ENCODE measurements at places on chromosomes 13 and 19.
A peak's percentile ranks its signal among the peaks of the same experiment; 100 is the strongest.

GRCh38 chr19:17528610-17529009, 17.2 kb downstream of the PGLS start:
- H3K27ac ChIP-seq: no peak overlapping the region
- H3K36me3 ChIP-seq: no peaks in the 10 kb centered on the region
- H3K4me3 ChIP-seq: no peak overlapping the region
- peaks cover 7% of the 10 kb centered on the region for H3K27me3 ChIP-seq

DNA sequence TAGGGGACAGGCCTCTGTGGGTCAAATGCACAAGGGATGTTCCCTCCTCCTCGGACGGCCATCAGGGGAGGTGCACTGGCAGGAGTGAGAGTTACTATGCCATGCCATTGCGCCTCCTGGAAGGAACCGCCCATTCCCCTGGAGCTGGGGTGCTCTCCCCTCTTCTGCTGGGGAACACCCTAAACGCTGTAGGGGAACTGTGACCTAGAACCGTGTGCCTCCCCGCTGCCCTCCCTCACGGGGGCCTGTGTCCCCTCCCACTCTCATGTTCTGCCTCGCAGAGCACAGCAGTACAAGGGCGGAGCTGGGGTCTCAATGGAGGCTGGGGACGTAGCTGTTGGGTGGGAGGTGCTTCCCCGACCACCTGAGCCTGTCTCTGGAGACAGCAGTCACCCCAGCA, 17.2 kb upstream of the CRTC1 start:
- peak overlapping the region; percentile 94 for H3K27ac ChIP-seq
- no peak overlapping the region for H3K4me3 ChIP-seq
- H3K27me3 ChIP-seq: no peaks in the 10 kb centered on the region
- peaks cover 12% of the 10 kb centered on the region for H3K4me1 ChIP-seq
- no peak for DNase-seq

DNA sequence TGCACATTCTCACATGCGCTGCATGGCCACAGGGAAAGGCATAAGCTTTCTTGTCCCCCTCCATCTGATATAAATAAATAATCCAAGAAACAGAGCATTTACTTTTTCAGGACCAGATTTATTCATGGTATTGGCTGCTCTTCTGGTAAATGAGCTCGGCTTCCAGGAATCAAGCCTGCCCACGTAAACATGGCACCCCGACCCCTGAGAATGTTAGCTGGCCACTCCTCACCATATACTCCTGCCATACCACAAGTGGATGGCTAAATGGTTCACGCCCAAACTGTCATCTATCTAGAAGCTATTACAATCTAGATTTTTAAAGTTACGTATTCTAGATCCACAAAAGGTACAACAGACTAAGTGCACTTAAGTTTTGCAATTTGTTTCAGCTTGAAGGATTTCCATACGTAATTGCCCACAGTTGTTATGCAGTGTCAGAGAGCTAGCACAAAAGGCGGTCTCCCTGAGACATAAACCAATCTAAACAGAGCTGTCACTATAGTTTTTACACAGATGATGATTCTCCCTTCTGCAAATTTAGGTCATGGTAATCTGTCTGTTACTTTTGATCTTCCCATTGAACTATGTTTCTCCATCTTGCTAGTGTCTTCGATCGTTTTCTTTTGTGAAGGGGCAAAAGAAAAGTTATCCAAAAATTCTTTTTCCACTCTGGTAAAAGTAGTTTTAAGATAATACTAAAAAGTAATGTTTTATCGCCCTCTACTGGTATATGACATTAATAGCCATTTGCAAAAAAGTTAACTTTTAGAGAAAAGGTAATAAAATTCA, 16.2 kb upstream of the FOXO1 start:
- no peaks in the 10 kb centered on the region for H3K4me1 ChIP-seq
- no peak overlapping the region for H3K4me3 ChIP-seq
- no peaks in the 10 kb centered on the region for H3K36me3 ChIP-seq
- no peak for DNase-seq
- H3K27ac ChIP-seq: no peak overlapping the region
- H3K27me3 ChIP-seq: no peaks in the 10 kb centered on the region

DNA sequence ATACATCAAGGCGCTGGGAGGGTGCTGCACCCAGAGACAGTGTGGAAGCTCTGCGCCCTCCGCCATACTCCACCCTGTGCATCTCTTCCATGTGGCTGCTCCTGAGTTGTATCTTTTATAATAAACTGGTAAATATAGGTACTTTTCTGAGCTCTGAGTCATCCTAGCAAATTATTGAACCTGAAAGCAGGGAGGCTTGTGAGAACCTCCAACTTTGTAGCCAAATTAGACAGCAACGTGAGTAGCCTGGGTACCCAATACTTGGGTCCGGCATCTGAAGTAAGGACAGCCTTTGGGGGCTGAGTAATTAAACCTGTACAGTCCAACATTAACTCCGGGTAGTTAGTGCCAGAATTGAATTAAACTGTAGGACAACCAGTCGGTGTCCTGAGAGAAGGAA, 57.4 kb downstream of the RUBCNL start:
- no peaks in the 10 kb centered on the region for H3K36me3 ChIP-seq
- no peaks in the 10 kb centered on the region for H3K4me1 ChIP-seq
- no peaks in the 10 kb centered on the region for H3K27me3 ChIP-seq
- no peak overlapping the region for H3K4me3 ChIP-seq
- no peak overlapping the region for H3K27ac ChIP-seq

DNA sequence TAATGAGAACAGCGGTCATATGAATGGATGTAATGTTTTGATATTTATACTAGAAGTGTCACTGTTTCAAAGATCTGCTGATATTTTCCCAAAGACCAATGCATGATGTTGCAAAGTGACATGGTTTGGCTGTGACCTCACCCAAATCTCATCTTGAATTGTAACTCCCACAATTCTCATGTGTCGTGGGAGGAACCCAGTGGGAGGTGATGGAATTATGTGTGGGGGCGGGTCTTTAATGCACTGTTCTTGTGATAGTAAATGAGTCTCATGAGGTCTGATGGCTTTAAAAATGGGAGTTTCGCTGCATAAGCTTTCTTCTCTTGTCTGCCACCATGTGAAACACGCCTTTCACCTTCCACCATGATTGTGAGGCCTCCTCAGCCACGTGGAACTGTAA, 98.3 kb downstream of the AKAP11 start:
- H3K4me1 ChIP-seq: no peaks in the 10 kb centered on the region
- no peak overlapping the region for H3K4me3 ChIP-seq
- H3K36me3 ChIP-seq: no peaks in the 10 kb centered on the region

DNA sequence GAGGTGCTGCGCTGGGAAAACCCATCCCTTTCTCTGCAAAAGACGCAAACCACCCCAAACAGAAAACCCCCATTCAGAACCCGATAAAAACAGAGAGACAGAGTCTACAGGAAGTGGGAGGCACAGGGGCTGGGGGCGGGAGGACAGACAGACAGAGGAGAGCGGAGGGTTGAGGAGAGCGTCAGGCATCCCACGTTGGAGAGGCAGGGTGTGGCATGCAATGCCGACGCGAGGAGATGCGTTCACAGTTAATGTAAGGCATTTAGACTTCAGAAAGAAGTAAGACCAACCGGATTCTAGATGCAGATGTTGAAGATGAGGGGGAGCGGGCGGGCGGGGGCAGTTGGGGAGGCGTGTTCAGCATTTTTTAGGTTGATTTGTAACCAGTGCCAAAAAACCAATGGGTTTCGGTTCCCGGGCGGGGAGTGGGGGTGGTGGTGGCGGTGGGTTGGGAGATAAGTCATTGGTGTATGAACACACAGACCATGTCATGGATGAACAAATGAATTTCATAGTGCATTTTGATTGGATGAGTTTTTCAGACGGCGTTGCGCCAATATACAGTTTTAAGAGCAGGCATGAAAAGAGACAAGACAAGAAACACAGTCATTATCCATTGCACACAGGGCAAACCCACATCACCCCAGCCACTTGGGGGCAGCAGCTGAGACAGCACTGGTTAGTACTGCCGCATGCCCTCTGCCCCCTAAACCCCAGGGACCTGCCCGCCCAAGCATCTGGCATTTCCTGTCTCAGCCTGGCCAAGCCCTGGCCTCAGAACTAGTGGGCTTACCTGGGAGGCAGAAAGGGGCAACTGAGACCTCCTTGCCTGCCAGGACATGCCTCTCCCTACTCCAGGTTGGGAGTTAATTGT, 91.3 kb downstream of the IER2 start:
- H3K36me3 ChIP-seq: no peaks in the 10 kb centered on the region
- DNase-seq: no peak
- no peaks in the 10 kb centered on the region for H3K27me3 ChIP-seq
- no peak overlapping the region for H3K27ac ChIP-seq
- H3K4me3 ChIP-seq: no peak overlapping the region
- no peaks in the 10 kb centered on the region for H3K4me1 ChIP-seq

DNA sequence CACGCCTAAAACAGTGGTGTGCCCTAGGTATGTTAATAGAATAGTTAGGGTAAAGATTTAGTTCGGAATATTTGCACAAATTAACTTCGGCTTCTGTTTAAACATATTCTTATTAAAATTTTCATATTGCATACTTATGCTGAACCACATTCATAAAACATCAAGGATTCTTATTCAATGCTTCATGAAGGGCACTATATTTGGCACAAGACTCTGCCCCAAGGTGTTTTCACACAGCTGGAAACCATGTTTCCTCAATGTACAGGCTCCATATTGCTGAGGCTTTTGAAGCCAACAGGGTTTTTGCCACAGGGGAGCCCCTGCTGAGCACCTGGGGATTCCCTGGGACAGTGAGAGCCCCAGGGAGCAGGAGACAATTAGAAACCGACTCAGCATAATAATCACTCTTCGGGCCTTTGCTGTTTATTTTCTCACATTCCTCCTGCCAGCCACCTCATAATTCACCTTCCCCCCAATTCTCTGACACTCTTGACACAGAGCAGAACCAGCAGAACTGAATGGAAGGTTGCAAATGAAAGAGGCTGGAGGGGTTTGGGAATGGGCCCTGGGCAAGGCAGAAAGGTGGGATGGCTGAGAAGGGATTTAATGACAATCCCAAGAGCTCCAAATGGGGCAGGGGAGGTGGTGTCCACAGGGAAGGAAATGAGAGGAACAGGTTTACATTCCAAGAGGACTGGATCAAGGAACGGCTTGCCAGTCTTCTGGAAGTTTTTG, 72.3 kb upstream of the POMP start:
- no peak overlapping the region for H3K27ac ChIP-seq
- DNase-seq: no peak
- H3K27me3 ChIP-seq: no peaks in the 10 kb centered on the region
- no peaks in the 10 kb centered on the region for H3K4me1 ChIP-seq
- no peak overlapping the region for H3K4me3 ChIP-seq
- H3K36me3 ChIP-seq: no peaks in the 10 kb centered on the region

GRCh38 chr13:19606152-19606551, 27.3 kb upstream of the MPHOSPH8 start:
- no peak overlapping the region for H3K4me3 ChIP-seq
- no peak overlapping the region for H3K27ac ChIP-seq
- H3K4me1 ChIP-seq: peaks cover 3% of the 10 kb centered on the region
- no peaks in the 10 kb centered on the region for H3K36me3 ChIP-seq
- no peak for DNase-seq
- H3K27me3 ChIP-seq: no peaks in the 10 kb centered on the region

DNA sequence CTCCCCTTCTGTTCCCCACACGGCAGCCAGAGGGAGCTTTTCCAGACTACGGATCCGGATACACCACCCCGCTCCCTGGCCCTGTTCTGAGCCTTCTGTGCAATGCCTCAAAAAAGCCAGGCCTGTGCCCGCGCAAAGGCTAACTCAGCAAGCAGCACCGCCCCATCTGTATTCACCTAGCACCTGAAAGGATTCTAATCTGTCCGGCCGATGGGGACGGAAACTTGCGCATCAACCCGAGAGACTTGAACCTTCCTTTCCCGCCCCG, 589 bp downstream of the ZBTB45 start:
- H3K36me3 ChIP-seq: peaks cover 26% of the 10 kb centered on the region
- peak overlapping the region; percentile 94 for H3K27ac ChIP-seq

DNA sequence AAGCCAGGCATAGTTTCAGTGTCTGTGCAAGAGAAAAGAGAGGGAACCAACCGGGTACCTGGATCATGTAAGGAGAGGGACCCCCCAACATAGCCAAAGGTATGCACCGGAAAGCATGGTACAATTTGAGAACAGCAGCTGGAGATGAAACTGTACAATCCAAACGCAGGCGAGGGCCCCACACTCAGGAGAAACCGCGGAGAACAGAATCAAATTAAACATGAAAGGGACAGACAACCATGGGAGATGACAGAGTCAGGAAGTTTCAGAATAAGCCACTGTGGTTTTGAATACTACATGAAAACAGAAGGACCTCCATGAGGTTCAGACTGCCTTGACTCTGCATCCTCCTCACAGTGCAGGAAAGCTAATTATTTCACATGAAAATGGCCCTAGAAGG, 62.9 kb upstream of the SPATA13 start:
- no peak overlapping the region for H3K4me3 ChIP-seq
- no peaks in the 10 kb centered on the region for H3K27me3 ChIP-seq
- H3K4me1 ChIP-seq: no peaks in the 10 kb centered on the region
- H3K27ac ChIP-seq: no peak overlapping the region
- H3K36me3 ChIP-seq: no peaks in the 10 kb centered on the region

GRCh38 chr13:90201202-90201601, 1146.3 kb upstream of the MIR17HG start:
- no peak overlapping the region for H3K4me3 ChIP-seq
- no peak overlapping the region for H3K27ac ChIP-seq
- H3K36me3 ChIP-seq: no peaks in the 10 kb centered on the region

- no peak for DNase-seq
- H3K36me3 ChIP-seq: no peaks in the 10 kb centered on the region
- H3K4me3 ChIP-seq: no peak overlapping the region
- H3K27me3 ChIP-seq: no peaks in the 10 kb centered on the region
- no peaks in the 10 kb centered on the region for H3K4me1 ChIP-seq
Observed at GRCh38 chr19:43224855-43225253, 19.4 kb upstream of the PSG4 start.

DNA sequence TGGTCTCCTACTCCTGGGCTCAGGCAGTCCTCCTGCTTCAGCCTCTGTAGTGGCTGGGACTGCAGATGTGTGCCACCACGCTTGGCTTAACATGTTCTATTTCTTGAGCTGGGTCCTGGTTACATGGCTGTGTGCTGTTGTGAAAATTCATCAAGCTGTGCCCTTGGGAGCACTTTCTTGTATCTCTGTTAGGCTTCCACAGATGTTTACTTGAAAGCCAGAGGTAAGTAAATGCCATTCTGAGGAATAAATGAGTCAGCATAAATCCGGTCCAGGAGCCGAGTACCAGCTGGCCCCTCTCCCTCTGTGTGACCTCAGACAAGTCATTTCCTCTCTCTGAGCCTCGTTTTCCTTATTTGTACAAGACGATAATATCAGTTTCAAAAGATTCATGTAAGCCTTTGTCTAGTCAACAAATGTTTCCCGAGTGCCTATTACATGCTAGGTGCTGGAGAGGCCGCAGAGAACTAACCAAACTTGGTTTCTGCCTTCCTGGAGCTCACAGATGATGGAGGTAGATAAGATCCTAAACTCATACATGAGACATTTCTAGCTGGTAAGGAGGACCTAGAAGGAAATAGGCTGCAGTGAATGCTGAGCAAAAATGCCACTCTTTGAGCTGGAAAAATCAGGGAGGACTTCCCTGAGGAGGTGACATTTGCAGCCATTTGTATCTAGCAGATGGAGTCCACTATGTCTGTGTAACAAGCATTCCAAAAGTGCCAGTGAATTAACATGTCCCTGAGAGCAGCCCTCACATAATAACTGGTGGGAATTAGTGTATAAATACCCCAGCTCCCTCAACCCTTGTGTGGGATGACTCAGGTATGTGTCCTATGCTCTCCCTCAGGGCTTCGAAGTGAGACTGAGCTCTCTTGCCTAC, 2.7 kb upstream of the RASAL3 start:
- H3K27me3 ChIP-seq: peaks cover 17% of the 10 kb centered on the region
- no peaks in the 10 kb centered on the region for H3K36me3 ChIP-seq
- H3K4me3 ChIP-seq: no peak overlapping the region
- no peak overlapping the region for H3K27ac ChIP-seq
- DNase-seq: no peak
- no peaks in the 10 kb centered on the region for H3K4me1 ChIP-seq

- no peaks in the 10 kb centered on the region for H3K36me3 ChIP-seq
- no peak overlapping the region for H3K4me3 ChIP-seq
- H3K27me3 ChIP-seq: no peaks in the 10 kb centered on the region
- H3K4me1 ChIP-seq: peaks cover 3% of the 10 kb centered on the region
- H3K27ac ChIP-seq: no peak overlapping the region
Observed at GRCh38 chr13:21967871-21968270, 297.0 kb downstream of the FGF9 start.
